ENCODE measurements at places on chromosomes 12 and 14.

DNA sequence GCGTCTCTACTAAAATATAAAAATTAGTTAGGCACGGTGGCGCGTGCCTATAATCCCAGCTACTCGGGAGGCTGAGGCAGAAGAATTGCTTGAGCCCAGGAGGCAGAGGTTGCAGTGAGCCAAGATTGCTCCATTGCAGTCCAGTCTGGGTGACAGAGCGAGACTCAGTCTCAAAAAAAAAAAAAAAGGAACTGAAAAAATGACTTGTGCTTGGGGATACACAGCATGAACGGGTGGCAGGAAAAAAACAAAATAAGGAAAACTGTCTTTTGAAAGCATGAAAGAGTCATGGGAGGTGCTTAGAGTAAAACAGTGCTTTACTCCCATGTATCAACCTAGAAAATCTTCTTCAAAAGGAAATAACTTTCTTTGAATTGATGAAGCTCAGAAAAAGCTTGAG, 80.8 kb downstream of the TMTC1 start:
- peak; percentile 21 for DNase-seq

GRCh38 chr14:67856827-67857226, 37.2 kb downstream of the RAD51B start:
- no peak for DNase-seq

DNA sequence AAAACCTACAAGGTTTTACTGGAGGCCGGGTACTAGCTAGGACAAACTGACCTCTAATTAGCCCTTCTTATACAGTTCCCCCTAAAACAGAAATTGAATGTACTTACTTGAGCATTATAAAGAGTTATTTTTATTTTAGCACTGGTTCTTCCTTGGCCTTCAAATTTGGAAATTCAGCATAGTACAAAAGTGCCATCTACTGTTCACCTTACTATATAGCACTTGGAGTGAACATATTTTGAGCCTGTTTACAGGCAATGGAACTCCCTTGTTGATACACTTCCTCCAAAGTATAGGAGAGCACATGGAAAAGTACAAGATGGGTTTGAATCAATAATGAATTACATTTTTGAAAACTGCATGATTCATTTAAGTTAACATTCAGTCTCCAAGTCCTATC, 3.9 kb upstream of the POC1B start:
- peak; percentile 49 for DNase-seq

DNA sequence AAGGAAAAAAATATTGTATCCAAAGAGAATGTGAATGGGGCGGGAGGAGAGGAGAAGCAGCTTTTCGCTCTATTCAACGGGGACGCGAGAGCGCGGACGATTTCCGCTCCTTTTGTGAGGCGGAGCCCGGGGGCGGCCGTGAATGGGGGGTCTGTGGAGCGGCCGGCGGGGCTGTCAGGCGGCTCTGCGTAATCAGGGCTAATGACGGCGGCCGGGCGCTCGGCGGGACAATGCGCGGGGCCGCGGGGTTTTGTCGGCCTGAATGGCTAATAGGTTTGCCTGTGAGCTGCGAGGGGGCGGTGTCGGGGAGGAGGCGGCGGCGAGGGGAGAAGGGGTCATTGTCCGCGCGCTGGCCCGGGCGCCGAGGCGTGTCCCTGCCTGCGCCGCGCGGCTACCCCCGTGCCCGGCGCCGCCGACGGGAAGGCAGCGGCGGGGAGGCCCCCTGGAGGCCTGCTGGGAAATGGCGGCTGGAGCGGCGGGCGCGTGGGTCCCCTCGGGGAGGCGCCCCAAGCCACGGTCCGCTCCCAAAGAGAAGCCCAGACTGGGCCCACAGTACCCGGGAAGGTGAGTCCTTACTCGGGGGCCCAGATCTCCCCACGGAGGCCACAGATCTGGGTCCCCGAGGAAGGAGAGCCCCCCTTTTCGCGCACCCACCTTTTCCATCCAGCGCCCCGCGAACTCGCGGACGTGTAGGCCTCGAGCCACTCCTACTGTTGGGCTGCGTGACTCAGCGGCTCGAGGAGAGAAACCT, 6.0 kb downstream of the SIX6 start:
- peak; percentile 70 for DNase-seq

DNA sequence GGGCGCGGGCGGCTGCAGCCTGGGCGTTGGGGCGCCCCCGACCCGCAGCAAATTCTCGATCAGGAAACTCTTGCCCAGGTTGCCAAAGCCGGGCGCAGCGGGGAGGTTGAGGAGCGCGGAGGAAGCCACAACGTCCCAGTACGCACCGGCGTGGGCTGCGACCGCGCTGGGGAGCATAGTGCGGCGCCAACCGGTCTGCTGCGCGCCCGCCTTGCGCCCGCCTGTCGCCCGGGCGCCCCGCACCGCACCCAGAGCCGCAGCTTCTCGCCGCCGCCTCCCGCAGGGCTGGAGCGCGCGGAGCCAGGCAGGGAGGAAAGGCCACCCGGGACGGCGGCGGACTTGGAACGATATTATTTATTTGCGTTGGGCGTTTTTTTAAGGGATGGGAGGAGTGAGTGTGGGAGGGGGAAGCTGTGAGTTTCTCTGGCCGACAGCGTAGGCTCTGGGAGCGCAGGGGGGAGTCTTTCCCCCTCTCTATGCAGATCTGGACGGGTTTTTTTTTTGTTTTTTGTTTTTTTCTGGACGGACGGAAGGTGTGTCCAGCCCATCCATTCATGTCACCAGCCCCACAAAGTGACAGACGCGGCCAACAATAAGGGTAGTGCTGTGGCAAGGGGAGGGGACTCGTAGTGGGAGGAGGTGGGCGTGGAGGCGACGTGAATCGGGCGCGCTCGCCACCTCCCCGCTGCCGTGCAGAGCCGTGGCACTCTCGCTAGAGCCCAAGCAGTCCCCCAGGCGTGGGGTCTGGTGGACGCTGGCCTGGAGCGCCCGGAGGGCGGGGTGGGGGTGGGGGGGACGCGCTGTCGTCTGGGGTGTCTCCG, at the start of gene DBX2:
TSS of gene DBX2 (minus strand) at position 349 of the 821 bp plus-strand sequence. CDS start at position 177, 172 bp downstream.
- DNase-seq = no peak

GRCh38 chr14:29459969-29460560, 467.6 kb downstream of the PRKD1 start:
- no peak for DNase-seq

- no peak for DNase-seq
Measured at GRCh38 chr12:98062464-98063245, 452.7 kb upstream of the TMPO start.

DNA sequence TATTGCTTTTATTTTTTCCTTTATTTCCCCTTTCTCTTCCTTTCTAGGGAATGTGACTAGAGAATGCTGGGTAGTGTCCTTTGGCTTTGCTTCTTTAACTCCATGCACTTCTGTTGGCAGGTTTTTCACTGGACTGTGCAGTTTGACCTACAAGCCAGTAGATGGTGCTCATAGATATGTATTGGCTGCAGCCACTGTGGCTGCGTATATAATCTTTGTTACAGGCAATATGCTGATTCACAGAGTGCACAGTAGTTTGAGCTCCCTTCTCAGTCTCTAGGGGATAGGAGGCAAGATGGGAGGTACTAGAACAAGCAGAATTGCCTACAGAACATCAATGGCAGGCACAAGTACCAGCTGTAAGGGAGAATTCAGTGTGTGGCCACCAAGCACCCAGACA, 503.5 kb downstream of the LRFN5 start:
- DNase-seq = peak; percentile 33

- DNase-seq = no peak
Measured at GRCh38 chr12:115872919-115873357, 404.6 kb downstream of the MED13L start.

DNA sequence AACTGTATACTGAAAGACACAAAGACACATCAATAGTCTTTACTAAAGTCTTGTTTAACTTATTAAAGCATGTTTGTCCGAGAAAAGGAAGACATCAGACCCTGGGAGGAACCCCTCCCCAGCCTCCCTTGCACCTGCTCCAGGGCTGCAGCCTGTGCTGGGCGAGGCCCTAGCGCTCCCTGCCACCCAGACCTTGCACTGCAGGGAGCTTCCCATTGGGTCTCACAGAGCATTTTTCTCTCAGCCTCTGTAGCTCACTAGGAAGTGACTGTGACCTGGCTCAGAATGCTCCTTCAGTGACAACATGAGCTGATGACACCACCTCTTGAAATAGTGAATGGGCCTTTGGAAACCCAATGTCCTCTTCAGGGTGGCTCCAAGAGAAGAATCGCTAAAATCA, 461.2 kb downstream of the TMEM121 start:
- DNase-seq = no peak

GRCh38 chr14:70893062-70893845, 14.0 kb upstream of the PCNX1 start:
- no peak for DNase-seq

GRCh38 chr12:13052421-13052820, 8.2 kb downstream of the FAM234B start:
- DNase-seq = no peak
